Stimulated activated CD4-positive, alpha-beta T cell treated with anti-CD3 and anti-CD28 coated beads, Interleukin-15, amount 100 ng/mL, for 1 hour (primary cell): ENCODE measurements at places on chromosomes 2 and 18.

DNA sequence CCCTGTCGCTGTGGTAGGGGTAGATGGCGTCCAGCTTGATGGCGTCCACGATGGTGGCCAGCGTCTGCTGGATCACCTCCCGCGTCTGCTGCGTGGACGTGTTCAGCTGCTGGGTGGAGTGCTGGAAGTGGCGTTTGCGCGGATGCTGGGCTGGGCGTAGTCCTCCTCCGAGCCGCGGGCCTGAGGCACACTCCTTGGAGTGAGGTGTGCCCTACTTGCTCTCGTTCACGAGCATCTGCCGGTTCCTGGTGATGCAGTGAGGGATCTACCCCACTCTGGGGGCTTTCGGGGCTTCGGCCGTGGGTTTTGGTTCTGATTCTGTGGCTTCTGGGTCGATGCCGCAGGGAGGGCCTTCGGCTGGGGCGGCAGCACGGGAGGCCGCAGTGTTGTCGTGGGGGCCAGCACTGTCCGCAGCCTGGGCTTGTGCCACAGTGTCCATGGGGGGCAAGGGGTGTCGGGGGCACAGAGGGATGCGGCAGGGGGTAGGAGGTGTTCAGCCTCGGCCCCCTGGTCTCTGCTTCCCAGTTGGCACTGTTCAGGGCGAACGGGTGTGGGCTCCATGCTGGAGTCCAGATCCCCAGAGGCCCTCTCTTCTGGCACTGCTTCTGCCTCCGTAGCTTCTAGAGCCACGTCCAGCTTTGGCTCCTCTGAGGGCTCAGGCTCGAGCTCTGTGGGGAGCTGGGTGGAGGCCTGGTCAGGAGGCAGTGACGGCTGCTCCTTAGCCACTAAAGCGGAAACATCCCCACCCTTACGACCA lies 890.6 kb upstream of the LRRTM1 start:
- DNase-seq, result no peak

DNA sequence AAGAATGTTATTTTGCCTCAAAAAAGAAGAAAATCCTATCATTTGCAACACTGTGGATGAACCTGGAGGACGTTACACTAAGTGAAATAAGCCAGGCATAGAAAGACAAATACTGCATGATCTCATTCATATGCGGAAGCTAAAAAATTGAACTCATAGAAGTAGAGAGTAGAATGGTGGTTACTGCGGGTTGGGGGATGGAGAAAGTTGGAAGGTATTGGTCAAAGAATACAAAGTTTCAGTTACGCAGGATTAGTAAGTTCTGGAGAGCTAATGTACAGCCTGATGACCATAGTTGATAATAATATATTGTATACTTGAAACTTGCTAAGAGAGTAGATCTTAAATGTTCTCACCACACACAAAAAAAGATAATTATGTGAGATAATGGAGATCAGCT lies 5.0 kb upstream of the GALNT5 start:
- DNase-seq, result no peak

- DNase-seq, result no peak
Measured at GRCh38 chr2:134976074-134976702, 57.6 kb downstream of the CCNT2 start.

- DNase-seq, result peak; percentile 33
Measured at GRCh38 chr2:8514796-8515758, 166.8 kb upstream of the ID2 start.
